ENCODE measurements at places on chromosomes 7 and 10.

DNA sequence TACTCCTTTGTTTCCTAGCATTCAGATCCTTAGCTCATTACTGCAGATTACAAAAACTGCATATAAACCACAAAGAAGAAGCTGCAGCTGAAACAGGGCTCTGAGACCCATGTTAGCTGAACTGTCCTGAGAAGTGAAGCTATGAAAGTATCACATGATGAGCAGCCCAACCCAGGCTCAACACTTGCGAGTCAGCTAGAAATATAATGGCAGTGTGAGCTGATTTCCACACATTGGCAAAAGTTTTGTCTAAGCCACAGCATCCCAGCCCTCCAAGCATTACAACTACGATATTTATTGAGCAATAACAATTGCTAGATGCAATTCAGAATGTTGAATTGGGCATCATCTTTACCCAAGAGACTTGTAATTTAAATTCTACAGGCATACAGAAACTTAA lies 34.5 kb upstream of the SKAP2 start:
- ATAC-seq: no peak

- ATAC-seq: no peak
These were observed 3.9 kb downstream of the ADAM12 start for GRCh38 chr10:126384269-126384873.

DNA sequence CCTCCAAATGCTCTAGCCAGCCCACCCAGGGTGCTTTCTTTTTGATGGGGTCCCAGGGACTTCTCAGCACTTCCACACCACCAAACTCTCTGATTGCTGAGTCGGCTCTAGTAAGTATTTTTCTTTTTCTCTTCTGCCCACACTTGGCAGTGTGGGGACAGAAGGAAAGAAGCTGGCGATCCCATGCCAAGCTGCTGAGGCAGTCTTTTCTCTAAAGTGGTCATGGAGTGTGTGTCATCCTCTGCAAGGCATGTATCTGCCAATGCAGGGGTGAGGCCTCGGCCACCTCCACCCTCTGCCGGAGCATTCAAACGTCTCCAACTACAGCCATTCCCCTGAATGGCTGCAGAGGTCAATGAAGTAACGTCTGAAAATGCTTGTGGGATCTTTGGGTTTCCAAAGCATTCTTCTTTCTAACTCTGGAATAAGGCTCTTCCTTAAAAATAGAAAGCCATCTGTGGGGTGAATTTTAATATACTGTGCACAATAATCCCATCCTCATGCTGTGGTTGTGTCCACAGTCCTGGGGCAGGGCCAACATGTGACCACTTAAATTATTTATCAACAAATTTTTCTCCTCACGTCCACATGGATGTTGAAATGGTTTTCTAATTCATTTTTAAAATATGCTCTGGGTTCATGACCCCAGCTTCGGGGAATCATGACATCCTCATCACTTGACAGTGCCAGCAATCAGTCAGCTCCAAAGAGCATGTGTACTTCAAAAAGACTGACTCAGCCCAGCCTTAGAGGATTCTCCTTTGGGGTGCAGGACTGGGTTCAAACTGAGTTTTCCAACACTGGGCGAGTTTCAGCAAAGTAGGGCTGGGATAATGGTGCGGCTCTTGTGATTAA lies 171.3 kb upstream of the ITGB1 start:
- ATAC-seq: peak; percentile 57

DNA sequence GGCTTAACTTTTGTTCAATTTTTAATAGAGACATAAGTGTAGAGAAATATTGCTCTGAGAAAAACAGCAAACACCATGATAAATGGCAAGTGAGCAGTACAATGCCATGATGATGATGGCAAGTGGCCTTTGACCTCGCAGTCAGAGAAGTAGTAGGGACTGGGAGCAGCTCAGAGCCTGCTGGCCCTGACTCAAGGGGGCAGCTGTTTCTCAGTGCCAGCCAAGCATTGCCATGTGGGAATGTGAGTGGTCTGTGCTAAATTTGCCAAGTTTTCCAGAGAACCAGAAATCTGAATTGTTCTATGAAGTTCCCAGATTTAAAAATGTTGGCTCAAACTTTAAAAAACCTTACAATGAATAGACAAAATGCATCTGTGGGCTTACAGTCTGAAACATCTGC lies 187.9 kb downstream of the BICC1 start:
- ATAC-seq: no peak

DNA sequence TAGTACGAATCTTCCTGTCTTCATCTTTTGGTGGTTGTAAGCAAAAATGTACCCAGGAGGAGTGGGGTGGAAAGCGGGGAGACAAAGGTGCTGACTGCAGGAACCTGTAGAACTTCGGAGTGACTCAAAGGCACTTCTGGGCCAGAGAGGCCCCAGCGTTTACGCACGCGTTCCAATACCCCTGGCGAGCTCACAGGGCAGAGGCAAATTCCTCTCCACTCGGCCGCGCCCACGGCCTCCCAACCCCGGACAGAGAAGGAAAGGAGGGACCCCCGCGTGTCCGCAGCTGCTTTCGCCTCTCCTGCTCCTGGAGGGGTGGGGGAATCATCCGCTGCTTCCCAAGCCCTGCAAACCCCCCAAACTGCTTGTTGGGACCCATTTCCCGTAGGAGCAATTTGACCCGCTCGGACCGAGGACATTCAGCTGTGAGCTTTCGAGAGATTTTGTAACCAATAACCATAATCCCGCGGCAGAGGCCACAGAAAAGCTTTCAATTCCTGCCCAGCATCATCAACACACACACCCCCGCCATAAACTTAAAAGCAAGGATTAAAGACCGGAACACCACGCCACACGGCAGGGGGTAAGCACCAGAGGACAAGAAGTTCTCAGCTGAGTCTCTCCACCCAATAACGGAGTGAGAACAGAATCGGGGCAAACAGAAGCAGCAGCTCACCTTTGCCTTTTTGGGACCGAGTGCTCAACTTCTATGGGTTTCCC lies 2.3 kb downstream of the IGF2BP3 start:
- no peak for ATAC-seq

GRCh38 chr7:90596671-90597562 lies 796 bp downstream of the CDK14 start:
- ATAC-seq: peak; percentile 2

GRCh38 chr7:126790763-126791162 lies 462.0 kb downstream of the GRM8 start:
- no peak for ATAC-seq

DNA sequence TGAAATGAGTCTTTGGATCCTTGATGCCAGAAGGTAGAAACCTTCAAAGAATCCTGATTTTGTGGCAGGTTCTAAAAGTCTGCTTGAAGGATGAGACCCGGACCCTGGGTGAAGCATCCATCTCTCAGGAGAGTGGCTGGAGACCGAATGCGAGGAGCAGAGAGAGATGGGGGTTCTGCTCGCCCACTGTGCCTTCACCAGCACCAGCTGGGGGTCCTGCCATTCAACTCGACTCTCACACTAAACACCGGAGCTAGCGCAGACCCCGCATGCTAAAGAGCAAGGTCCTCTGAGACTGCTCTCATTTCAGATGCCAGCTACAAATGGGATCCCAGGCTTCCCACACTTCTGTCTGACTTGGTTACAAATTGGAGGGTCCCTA lies 218.4 kb downstream of the GLRX3 start:
- no peak for ATAC-seq

- no peak for ATAC-seq
These were observed 38.5 kb downstream of the POR start for GRCh38 chr7:75953431-75953830.

Data from motor neuron (in vitro differentiated cells).